GM03348 (cell line): ENCODE measurements at places on chromosomes 6 and 20.

DNA sequence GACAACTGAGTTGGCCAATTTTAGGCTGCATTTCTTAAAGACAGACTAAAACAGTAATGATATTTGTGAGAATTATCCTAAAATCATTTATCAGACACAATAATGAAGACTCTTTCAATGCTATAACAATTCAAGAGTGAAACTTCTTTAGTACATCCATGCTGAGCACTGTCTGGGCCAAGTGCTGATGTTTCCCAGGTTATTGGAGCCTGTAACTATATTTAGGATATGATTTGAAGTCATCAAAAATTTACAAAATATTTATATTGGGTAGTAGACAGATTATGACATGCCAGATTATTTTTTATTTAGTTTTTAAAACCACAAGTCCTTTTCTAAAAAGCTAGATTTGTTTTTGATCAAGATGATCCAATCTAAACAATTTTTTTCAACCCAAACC is 45.1 kb downstream of the FHL5 start:
- no peak for DNase-seq

- no peak for DNase-seq
Observed at GRCh38 chr20:59103573-59103972, 60.0 kb upstream of the ZNF831 start.

GRCh38 chr6:170436209-170436809 is 116.8 kb downstream of the PSMB1 start:
- DNase-seq, result no peak

GRCh38 chr20:8175741-8176675 is 43.9 kb downstream of the PLCB1 start:
- no peak for DNase-seq

GRCh38 chr20:45957021-45957941 is 14.7 kb downstream of the ZNF335 start:
- no peak for DNase-seq

DNA sequence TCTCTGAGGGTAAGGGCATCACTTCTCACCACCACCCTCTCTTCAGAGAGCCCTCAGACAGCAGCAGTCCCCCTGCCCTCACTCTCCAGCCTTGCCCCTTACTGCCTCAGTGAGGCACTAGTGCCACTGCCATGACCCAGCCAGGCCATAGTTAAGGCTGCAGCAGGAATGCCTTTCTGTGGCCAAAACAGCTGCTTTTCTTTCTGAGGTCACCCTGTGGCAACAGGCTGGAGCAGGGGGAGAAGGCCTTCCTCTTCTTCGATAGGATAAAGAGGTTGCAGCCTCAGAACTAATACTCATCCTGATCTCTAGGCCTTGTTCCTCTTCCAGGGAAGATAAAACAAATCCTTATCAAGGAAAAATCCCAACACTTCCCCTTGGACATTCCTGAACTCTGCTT is 56.8 kb upstream of the ECI2 start:
- DNase-seq, result peak; percentile 17

DNA sequence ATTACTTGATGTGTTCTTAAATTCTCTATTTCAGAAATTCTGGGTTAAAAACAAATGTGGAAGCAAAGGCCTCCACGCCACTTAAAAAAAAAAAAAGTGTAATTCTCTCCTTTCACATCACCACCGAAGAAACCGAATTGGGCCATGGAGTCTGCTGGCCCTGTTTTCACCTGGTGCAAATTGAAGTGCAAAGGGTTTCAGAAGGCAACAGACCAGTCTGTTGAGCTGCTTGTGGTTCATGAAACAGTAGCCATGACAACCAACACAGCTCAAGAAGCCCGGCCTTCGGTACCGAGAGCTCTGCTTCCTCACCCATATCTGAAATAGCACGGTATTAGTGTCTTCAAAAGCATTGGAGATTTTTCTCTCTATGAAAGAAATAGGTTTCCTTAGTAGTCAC is 63.1 kb downstream of the GMPR start:
- DNase-seq, result no peak

GRCh38 chr6:79676785-79677736 is 45.9 kb downstream of the SH3BGRL2 start:
- no peak for DNase-seq

- no peak for DNase-seq
Observed at GRCh38 chr6:10073341-10073740, 341.5 kb downstream of the TFAP2A start.

- DNase-seq, result no peak
Observed at GRCh38 chr20:61882716-61883615, 182.7 kb downstream of the TAF4 start.

DNA sequence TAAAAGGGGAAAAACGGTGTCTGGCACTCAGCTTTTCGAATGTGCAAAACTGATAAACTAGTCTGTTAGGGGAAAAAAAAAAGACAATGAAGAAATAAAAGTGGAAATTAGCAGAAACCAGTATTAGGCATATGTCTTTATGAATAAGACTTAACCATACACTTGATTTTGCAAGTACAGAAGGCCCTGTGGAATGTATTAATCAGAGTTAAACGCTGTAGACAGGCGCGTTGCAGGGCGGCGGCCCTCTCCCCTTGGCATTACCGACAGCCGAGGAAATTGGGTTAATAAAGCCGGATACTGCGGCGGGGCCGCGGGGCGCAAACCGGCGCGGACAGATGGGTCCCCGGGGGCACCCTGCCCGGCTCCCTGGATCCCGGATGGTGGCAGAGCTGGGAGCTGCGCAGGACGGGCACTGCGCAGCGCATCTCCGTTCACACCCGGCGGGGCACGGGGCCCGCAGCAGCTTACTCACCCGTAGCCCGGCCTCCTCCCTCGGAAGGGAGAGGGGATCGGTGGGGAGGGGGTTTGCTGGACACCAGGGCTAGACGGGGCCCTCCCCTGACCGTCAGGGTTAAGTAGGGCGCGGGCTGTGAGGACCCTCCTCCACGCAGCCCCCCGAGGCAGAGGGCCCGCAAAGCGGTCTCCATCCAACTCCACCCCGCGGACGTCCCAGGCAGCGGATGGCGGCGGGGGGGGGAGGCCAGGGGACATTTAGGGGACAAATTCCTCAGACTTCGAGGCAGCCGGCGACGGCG is 2.0 kb downstream of the BHLHE23 start:
- DNase-seq, result no peak

GRCh38 chr6:109503327-109504224 is 20.6 kb upstream of the ZBTB24 start:
- no peak for DNase-seq

GRCh38 chr6:136721467-136721866 is 70.8 kb downstream of the MAP3K5 start:
- DNase-seq, result no peak

DNA sequence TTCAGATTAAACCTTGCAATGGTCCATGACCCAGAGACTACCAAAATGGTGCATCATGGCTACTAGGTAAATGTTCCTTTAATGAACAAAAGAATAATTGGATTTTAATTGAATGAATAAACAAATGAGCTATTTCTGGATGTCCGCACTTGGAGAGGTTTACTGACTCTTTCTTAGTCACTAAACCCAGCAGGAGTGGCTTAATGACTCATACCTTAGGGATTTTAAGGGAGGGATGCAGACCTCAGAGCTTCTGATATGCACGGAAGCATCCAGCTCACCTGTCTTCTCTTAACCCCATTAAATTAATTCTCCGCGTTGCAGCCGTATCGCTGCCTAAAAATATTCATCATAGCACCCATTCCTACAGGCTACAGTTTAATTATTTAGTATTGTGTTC is 970.0 kb upstream of the SLC35B3 start:
- peak; percentile 36 for DNase-seq

DNA sequence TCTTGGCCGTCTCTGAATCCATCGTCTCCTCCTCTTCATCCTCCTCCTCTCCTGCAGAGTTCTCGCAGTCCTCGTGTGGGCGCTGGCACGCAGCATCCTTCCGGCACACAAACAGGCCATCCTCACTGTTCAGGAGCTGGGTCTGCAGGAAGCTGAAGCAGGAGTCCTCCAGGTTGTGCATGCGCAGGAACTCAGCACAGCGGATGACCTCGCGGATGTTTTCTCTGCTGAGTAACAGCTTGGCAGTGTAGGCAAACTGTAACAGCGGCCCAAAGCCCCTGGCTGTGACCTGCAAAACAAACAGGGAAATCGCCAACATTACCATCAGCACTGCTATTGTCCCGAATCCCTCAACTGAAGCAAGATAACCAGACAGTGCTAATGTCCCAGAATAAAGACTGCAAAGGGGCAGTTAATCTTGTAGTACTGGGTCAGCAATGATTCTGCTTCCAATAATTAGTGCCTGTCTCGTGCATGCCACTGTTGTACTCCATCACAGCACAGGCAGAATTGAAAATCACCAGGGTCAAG is 57.4 kb downstream of the GJA10 start:
- DNase-seq, result no peak

DNA sequence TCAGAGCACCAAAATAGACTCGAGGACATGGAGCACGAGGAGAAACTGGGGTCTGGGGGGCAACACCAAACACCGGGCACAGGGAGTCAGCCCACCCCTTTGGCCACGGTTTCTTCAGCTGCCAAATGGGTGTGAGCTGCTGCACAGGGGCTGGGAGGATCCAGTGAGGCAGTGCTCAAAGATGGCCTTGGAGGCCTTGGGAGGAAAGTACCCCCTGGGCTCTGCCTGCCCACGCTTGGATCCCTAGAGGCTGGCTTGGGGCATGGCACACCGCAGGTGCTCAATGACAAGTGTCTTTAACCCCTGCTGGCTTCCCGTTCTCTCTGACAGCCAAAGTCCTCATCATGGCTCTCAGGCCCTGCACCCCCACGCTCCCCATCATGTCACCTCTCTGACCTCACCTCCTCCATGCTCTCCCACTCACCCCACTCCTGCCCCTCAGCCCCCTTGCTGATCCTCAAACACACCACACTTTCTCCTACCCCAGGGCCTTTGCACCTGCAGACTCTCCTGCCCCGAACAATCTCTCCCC is 190.3 kb downstream of the ANKRD60 start:
- no peak for DNase-seq

DNA sequence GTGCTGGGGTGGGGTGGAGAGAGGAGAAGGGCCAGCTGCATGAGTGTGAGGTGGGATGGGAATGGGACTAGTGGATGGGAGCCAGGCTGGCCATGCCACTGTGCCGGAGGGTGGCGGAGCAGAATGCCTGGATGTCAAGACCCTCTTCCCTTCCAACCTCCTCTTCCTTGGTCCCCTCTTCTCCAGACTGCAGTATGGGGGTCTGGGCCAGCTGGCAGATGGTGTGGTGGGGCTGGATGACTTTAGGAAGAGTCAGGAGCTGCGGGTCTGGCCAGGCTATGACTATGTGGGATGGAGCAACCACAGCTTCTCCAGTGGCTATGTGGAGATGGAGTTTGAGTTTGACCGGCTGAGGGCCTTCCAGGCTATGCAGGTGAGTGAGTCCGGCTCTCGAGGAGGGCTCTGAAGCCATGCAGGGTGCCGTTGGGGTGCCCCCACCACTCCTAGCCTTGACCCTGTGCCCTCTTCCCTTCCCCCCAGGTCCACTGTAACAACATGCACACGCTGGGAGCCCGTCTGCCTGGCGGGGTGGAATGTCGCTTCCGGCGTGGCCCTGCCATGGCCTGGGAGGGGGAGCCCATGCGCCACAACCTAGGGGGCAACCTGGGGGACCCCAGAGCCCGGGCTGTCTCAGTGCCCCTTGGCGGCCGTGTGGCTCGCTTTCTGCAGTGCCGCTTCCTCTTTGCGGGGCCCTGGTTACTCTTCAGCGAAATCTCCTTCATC is 7.7 kb downstream of the DDR1 start:
- DNase-seq, result no peak

GRCh38 chr20:64255361-64256281 is at the start of gene PCMTD2:
Gene PCMTD2 (plus strand): TSS chr20:64255748. CDS start chr20:64259966, 4,218 bp downstream.
- peak; percentile 99 for DNase-seq

- DNase-seq, result no peak
Observed at GRCh38 chr6:149084808-149085556, 232.5 kb upstream of the TAB2 start.

DNA sequence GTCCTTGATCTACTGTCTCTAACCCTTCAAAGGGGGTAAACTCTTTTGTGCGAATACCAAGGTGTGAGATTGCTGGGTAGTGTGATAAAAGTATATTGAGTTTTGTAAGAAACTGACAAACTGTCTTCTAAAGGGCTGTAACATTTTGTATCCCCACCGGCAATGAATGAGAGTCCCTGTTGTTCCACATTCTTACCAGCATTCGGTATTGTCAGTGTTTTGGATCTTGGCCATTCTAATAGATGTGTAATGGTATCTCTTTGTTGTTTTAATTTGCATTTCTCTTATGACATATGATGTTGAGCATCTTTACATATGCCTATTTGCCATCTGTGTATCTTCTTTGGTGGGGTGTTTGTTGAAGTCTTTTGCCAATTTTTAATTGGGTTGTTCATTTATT is 1090.7 kb downstream of the KIF16B start:
- no peak for DNase-seq

- DNase-seq, result no peak
Observed at GRCh38 chr6:75261299-75261698, 17.7 kb upstream of the COX7A2 start.

- DNase-seq, result peak; percentile 12
Observed at GRCh38 chr6:45480752-45481415, 103.2 kb upstream of the SUPT3H start.

DNA sequence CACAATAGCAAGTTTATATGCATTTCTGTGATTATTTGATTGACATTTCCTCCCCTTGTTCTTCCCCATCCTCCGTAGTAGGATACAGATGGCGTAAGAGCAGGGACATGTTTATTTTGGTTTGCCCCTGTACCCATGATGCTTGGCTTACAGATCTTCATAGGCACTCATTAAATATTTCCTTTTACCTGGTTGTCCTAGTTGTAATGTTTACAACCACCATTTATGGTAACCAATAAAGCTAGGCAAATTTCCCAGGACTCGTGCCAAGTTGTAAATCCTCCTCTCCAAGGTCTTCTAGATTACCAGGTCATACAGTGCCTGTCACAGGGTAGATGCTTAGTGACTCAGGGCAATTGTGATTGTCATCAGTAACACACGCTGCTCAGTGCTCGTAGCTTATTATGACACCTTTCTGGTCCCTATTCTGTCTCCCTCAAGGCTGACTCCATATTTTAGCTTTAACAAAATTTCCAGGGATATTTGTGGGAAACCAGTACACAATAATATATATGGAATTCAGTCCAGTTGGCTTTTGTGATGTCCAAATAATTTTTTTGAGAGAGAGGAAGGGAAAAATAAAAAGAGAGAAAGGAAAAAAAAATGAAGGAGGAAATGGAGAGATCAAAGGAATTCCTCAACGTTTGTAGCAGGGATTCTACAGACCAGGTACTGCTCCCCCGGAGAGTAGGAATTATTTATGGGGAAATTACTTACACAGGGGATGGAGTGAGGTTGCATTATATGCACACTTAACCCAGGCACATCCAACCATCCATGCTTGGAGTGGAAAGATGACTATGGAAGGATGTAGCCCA is 24.6 kb downstream of the CYP24A1 start:
- DNase-seq, result no peak

GRCh38 chr6:3247255-3248146 is 11.2 kb upstream of the PSMG4 start:
- DNase-seq, result peak; percentile 83

DNA sequence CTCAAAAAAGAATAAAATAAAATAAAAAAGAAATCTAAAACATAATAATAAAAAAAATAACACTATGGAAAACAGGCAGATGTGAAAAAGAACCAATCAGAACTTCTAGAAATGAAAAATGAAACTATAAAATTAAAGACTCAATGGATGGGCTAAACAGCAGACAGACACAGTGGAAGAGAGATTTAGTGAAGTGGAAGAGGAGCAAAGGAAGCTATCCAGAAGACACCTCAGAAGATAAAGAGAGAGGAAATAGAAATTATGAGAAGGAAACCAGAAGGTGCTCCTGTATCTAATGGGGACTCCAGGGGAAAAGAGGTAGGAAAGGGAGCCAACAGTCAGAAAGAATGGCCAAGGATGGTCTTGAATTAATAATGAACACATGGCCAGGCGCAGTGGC is 18.5 kb downstream of the LAMA5 start:
- no peak for DNase-seq
